ENCODE measurements at places on chromosomes 1 and 21.

DNA sequence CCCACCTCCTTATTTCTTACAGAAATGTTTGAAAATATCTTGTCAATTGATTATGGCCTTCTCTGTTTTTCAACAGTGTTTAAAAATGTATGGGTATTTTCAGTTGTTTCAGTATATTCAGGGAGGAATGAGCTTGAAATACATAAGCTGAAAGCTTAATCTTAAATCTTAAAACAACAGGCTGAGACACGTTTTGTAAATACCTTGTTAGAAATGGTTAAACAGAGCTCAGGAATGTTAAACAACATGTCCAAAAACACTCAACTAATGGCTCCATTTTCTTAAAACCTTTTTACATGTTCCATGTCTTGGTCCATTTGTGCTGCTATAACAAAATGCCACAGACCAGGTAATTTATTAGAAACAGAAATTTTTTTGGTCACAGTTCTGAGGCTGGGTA lies 953.8 kb upstream of the ADGRL2 start:
- DNase-seq = no peak

- DNase-seq = no peak
Measured at GRCh38 chr1:115252585-115252984, 85.5 kb downstream of the NGF start.

DNA sequence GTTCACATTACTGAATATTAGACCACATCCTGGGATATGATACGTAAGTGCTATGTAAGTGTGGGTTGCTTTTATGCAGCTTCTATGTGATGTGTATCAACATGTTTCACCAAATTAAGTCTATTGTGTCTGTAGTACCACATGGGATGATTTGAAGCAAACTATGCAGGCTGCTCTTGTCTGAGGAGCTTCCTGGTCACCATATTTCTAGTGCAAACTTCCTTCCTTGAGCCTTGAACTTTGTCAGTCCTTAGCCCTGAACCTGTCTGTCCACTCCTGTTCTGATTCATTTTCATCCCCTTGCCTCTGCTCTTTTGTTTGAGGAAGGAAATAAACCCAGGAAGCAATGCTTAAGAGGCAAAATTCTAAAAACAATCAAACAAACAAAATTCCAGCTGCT lies 117.5 kb upstream of the VANGL1 start:
- no peak for DNase-seq

DNA sequence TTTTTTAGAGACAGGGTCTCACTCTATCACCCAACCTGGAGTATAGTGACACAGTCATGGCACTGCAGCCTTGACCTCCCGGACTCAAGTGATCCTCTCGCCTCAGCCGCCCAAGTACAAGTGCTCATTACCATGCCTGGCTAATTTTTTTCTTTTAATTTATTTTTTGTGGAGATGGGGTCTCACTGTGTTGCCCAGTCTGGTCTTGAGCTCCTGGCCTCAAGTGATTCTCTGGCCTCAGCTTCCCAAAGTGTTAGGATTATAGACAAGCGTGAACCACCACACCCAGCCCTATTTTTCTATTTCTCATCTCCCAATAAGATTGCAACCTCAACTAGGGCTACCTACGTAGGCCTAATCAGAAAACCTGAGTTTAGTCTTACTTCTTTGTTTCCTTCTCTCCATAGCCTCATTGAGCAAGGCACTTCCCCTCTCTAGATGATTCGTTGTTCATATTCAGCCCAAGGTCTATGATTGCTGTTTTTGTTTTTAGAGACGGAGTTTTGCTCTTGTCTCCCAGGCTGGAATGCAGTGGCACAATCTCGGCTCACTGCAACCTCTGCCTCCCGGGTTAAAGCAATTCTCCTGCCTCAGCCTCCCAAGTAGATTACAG lies 1.1 kb upstream of the KPNA6 start:
- no peak for DNase-seq

DNA sequence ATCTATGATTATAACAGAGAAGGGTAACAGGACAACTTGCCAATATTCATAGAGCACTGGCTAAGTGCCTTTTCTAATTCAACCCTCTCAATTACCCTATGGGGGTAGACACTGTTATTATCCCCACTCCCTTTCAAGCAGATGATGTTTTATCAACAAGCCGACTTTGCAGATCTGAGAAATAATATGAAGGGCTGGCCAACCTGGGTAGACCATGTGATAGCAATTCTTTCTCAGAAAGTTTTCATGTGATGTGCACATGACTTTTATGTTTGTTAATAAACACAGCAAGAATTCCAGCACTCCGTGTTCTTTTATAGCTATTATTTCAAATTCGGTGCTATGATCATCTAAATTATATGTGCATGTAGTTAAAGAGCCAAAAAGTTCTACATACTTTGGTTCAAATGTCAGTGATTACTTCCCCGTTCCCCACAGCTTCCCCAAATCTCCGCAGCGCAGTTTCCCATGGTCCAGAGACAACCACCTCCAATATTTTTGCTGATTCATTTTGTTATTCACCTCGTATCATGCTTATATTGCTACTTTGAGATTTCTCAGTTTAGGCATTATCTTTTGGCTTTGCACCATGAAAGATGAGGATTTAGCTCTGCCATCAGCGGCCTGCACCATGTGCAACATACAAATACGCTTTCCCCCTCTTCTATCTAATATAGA lies 96.7 kb upstream of the GADD45A start:
- DNase-seq = no peak

DNA sequence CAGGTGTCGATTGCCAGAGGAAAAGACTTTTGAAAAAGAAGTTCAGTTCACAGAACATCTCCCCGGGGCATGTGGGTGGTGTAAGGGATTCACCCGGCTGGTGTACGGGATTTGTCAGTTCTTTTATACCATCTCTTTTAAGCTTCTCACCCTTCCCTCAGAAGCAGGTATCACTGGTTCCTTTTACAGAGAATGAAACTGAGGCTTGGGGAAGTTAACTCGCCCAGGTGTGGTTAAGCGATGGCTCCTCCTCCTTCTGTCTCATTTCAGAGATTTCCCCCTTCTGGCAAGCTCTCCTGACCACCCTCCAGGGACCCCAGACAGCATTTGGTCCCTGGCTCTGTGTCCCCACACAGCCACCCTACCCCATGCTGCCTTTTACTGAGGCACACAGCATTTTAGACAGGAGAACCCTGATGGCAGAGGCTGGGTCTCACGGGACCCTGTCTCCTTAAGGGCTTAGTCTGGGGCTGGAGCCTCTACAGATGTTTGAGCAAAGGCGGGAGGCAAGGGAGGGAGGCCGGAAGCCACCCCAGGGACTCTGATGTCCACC lies 2.8 kb upstream of the ECE1 start:
- DNase-seq = no peak

- no peak for DNase-seq
Measured at GRCh38 chr1:81760477-81761097, 40.1 kb upstream of the ADGRL2 start.

DNA sequence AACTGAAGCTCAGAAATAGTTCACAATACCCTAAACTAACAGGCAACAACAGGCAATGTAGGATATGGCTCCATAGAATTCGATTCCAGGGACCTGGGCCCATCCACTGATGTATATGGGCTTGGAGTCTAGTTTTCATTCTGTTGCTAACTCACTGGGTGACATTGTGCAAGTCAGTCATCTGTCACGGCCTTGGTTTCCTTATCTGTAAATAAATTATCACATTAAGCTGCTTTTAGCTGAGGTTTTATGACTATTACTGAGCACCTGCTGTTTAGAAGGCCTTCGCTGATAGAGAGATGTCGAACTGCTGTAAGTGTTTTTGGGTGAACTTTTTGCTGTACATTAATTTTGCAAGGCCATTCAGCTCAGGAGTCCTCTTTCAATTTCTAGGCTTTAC lies 22.9 kb upstream of the ERO1B start:
- no peak for DNase-seq

DNA sequence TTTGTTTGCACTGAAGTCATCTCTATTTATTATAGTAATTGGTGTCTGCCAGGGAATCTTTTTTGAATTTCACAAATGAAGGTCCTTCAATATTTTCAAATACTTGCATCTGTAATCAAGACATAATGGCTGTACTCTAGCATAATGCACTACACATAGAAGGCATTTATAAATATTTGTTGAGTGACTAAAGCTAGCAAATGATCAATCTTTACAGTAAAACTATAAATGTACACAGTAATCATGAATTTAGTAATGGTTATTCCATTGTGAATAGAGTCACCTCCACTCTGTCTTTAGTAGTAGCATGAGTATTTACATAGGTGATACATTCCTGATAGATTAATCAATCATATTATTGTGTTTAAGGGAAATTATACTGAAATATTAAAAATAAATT lies 119.6 kb downstream of the USH2A start:
- DNase-seq = no peak

DNA sequence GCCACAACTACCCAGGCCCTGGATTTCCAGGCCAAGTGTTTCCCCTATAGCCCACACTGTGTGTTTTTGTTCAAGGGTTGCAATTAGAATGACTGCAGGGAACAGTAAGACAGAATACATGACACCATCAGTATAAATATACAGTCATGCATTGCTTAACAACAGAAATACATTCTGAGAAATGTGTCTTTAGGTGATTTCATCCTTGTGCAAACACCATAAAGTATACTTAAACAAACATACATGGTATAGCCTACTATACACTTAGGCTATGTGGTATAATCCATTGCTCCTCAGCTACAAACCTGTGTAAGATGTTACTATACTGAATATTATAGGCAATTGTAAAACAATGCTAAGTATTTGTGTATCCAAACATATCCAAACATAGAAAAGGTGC lies 7.5 kb upstream of the SLC44A5 start:
- no peak for DNase-seq
